Stimulated activated CD8-positive, alpha-beta memory T cell treated with anti-CD3 and anti-CD28 coated beads, Interleukin-4, amount 100 ng/mL, for 1 hour (primary cell): ENCODE measurements at places on chromosomes 5 and 9.

- no peak for DNase-seq
Measured at GRCh38 chr9:69433968-69434367, 109.0 kb downstream of the ENTREP1 start.

GRCh38 chr5:123811831-123812230, 299.9 kb downstream of the CSNK1G3 start:
- DNase-seq, result no peak

- DNase-seq, result no peak
Measured at GRCh38 chr5:173855162-173855994, 32.8 kb upstream of the CPEB4 start.

DNA sequence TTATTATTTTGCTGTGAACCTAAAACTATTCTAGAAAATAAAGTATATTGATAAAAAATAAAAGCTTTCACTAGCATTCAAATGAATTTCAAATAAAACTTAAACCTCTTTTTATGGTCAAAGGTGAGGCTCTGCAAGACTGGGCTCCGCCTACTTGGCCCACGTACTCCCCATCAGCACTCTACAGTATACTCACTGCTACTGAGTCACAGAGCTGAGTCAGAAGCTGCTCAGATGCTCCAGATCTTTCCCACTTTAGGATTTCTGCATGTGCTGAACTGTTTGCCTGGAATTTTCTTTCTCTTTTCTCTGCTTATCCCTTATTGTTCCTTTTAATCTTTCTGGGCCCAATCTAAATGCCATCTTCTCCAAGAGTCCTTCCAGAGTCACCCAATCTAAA, 331.9 kb upstream of the CCNG1 start:
- no peak for DNase-seq

DNA sequence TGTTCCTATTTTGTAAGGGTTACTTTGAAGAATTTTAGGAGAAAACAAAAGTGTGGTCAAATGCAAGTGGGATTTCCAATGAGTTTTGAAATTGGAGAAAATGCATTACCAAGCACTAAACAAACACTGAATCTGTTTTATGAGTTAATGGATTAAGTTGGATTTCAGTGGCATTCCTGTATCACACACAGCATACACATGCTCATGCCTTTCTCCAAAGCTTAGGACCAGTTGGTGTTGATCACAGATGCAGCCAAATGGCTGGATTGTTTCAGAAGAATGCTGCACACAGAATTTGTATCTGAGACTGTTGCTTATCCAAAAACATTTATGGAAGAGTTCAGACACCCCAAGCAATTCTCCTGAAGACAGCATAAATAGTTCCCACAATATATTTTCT, 611.1 kb downstream of the ACTL7B start:
- DNase-seq, result no peak

DNA sequence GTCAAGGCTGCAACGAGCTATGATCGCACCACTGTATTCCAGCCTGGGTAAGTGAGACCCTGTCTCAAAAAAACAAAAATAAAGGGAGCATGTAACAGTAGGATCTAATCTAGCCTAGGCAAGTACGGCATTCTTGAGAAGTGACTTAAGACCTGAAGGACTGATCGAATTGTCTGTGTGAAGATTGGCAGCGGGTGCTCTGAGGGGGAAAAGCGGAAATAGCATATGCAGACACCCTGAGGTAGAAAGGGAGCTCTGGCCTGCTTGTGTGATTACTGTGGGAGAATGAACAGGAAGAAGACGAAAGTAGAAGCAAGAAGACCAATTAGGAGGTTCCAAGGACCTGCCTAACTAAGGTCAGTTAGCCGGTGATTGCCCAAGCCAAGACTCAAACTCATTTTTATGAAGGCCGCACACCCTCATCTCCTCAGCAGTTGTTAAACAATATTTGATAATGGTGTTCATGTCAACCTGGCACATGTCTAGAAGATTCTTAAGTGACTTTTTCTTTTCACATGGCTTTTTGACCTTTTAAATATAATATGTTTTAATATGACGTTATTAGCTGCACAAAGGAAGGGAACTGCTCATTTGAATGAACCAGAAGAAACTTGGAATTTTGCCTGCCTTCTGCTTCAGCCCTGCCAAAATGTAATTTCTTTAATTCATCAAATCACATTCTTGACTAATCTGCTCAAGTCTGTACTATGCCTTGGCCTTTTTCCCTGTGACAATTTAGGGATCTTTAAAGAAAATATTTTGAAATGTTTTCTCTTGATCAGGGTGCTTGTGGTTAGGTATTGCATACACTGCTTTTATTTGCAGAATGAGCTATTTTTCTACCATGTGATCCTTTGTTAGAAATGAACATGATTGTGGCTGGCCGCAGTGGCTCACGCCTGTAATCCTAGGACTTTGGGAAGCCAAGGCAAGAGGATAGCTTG, 289.2 kb upstream of the DMRT1 start:
- no peak for DNase-seq

- no peak for DNase-seq
Measured at GRCh38 chr5:128163991-128164390, 80.4 kb downstream of the SLC12A2 start.

GRCh38 chr5:67353500-67354450, 157.2 kb upstream of the CD180 start:
- DNase-seq, result no peak

DNA sequence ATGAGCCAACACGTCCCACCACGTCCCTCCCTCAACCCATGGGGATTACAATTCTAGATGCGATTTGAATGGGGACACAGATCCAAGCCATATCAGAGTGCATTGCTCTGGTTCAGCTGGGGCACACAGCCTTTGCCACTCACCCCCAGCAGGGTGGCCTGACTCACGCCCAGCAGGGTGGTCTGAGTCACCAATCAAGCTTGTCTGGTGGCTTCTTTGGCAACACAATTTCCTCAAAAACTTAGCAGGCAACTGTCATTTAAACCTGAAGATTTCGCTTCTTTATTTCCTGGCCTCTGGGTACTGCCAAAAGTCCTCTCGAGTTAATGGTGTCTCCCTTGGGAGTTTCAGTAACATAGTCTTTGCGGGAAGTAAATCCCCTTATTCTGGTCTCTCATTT, 16.3 kb upstream of the SEMA5A start:
- no peak for DNase-seq
